ENCODE measurements at places on chromosomes 2 and 18.

- peak; percentile 75 for DNase-seq
Measured at GRCh38 chr2:240579771-240580614, 6.5 kb upstream of the CAPN10 start.

GRCh38 chr2:57217013-57217412 lies 829.6 kb upstream of the VRK2 start:
- no peak for DNase-seq

- DNase-seq, result no peak
Measured at GRCh38 chr18:13416848-13417247, 198.3 kb downstream of the LDLRAD4 start.

- no peak for DNase-seq
Measured at GRCh38 chr2:149924549-149925213, 337.1 kb upstream of the MMADHC start.

- peak; percentile 17 for DNase-seq
Measured at GRCh38 chr2:149715005-149715592, 127.5 kb upstream of the MMADHC start.

DNA sequence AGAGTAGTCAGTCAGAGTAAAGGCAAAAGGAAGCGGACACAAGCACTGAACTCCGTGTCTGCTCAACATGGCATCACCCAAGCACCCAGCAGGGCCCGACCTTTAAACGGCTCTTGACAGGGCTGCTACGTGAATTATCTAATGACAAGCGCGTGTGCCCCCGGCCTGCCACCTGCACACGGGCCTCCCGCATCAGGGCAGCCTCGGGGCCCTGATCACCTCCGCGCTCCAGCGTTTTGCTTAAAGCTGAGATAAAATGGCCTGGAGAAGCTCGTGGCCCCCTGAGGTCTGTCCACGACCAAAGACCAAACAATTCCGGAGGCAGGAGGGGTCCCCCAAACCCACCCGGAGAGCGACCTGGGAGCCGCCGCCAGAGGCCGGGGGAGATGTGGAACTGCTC lies 376 bp downstream of the NDUFA10 start:
- DNase-seq, result no peak

- DNase-seq, result no peak
Measured at GRCh38 chr2:183070942-183071844, 7.4 kb upstream of the DUSP19 start.

GRCh38 chr2:127630096-127630863 lies 15.7 kb upstream of the GPR17 start:
- no peak for DNase-seq

- no peak for DNase-seq
Measured at GRCh38 chr18:78773819-78774218, 205.8 kb upstream of the SALL3 start.

DNA sequence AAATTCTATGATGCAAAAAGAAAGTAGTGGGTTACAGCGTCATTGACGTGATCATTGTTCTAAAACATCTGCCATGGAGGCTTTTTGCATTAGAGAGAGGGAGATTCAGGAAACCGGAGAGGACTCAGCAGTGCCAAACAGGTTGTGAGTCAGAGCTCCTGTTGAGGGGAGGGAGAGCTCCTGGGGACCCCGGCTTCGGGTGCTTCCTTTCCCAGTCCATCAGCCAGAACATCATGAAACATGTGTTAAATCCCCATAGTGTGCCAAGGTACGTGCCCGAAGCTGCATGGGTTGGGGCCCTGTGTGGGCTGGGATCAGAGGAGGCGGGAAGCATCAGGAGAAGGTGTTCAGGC lies 791 bp upstream of the CYRIA start:
- DNase-seq, result no peak

- no peak for DNase-seq
Measured at GRCh38 chr18:79567481-79568147, 112.0 kb upstream of the CTDP1 start.

DNA sequence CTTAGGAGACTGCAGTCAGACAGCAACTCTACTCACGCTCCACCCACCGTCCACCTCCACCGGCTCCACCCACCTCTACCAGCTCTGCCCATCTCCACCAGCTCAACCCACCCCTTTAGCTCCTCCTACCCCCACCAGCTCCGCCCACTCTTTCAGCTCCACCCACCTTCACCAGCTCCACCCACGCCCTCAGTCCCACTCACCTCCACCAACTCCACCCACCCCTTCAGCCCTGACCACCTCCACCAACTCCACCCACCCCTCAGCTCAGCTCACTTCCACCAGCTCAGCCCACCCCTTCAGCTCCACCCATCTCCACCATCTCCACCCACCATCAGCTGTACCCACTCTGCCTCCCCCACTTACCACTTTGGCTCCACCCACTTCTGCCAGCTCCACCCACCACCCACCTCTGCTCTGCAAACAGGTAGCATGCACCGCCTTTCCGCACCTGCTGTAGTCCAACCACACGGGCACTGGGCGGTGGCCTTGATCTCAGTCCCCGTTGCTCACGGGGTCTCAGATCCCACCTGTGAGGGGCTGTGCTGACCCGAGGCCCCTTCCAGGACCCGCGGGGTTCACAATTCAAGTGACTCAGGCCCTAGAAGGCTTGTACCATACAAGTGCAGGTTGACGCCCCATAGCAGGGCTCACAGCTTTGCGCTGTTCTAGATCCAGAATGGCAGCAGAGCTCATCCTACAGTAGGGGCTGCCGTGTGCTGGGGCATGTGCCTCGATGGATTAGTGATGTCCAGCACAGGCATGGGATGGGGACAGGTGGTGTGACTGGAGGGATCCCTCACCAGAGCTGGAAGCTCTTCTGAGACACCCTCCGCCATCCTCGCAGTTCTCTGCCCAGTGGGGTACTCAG lies 77.2 kb upstream of the OTOS start:
- no peak for DNase-seq

DNA sequence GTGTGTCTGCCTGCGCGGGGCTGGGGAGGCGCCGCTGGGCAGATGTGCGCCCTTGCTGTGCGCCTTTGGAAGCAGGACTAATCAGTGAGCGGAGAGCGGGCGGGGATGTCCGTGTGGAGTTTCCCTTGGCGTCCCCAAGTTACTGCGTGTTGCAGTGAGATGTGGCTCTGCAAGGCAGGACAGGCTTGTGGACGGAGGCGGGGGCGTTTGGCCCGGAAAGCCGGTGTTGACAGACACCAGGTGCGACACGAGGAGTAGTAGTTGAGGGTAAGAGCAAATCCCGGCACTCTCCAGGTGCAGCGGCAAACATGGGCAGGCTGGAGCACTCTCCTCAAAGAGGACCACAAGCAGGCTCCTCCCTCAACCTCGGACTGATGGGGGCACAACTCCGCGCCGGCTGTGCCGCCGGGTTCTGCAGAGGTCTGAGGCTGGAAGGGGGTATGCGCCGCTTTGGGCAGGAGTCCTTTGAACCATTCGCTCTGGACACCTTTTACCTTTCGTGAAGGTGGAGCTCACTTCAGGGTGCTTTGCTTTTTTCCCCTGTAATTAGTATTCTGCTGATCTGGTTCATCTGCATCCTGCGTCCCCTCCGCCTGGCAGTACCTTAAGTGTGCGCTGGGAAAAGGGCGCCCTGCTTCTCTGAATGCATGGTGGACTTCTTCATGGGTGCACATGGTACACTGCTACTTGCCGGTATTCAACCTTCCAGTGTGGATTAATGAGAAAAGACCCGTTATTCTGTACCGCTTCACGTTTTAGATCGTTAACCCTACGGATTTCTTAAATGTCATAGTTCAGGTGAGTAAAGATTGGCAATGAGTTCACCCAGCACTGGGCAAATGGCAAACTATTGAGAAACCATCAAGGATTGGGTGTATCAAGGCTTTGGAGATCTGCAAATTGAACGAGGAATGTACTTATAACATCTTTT lies 608 bp downstream of the CDH7 start:
- DNase-seq, result no peak

- DNase-seq, result no peak
Measured at GRCh38 chr2:226890286-226890685, 54.4 kb downstream of the RHBDD1 start.

- no peak for DNase-seq
Measured at GRCh38 chr2:105490956-105491355, 92.1 kb upstream of the FHL2 start.

DNA sequence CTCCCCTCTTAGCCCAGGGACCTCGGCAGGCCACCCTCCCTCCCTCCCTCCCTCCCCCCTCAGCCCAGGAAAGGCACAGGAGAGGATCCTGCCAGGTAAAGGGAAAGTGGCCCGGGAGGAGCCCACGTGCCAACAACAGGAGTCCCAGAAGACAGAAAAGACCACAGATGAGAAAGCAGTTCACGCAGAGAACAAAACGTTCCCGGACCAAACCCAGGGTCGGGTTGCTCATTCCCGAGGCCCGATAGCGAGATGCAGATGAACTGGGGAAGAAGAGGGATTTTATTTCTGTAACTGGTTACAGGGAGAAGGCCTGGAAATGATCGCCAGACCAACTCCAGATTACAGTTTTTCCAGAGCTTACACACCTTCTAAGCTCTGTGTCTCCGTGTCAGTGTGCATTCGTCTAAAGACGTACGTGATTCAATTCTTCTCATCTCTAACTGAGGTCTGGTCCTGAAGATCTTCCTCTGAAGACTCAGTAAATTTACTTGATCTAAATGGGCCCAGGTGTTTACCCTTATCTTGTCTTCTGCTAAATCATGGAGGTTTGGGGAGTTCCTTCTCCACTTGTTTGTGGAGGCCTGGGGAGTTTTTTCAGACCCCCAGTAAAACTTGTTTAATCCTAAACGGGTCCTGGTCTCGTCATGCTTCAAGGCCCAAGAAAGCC lies 807 bp upstream of the NEU4 start:
- no peak for DNase-seq

GRCh38 chr18:66646609-66647008 lies 42.7 kb upstream of the CDH19 start:
- DNase-seq, result no peak

GRCh38 chr2:238169048-238169707 lies 10.4 kb downstream of the ERFE start:
- DNase-seq, result no peak

- DNase-seq, result no peak
Measured at GRCh38 chr18:59942601-59943000, 42.8 kb downstream of the PMAIP1 start.
